NCI-H1694 treated with DMSO at 0.1 percent for 48 hours (cell line): ENCODE measurements at places on chromosomes 12 and 14.
A peak's percentile ranks its signal among the peaks of the same experiment; 100 is the strongest.

DNA sequence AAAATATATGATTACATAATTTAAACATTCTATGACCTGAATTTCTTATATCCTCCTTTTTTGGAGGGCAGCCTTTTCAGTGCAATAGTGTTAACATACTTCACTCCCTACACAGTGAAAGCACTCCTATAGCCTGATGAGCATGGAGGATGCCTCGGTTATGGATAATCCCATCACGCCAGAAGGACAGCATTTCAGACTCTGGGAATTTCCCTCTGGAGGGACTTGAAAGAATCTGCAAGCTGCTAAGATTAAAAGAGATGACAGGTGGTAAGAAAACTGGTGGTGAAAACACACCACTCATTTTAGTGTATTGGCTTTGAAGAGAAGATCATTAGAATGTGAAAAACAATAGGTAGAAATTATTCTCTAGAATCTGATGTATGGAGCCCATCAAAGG is 99.3 kb upstream of the LMNTD1 start:
- no peak for DNase-seq

- DNase-seq, result no peak
Observed at GRCh38 chr12:111178181-111179081, 190.5 kb downstream of the PHETA1 start.

DNA sequence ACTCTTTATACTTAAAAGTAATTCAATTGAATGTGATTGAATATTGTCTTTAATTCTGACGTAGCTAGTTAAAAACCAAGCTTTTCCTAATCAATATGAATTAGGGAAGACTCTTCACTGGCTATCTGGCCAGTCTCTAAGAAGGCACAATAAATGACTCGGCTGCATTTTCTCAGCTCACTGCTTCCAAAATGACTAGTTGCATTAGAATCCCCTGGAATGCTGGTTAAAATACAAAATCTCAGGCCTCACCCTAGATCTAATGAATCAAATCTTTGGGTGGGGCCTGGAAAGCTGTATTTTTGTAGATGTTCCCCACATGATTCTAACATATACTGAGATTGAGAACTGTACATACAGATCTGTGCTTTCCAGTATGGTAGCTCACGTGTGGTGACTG is 242.1 kb downstream of the CHST11 start:
- no peak for DNase-seq

DNA sequence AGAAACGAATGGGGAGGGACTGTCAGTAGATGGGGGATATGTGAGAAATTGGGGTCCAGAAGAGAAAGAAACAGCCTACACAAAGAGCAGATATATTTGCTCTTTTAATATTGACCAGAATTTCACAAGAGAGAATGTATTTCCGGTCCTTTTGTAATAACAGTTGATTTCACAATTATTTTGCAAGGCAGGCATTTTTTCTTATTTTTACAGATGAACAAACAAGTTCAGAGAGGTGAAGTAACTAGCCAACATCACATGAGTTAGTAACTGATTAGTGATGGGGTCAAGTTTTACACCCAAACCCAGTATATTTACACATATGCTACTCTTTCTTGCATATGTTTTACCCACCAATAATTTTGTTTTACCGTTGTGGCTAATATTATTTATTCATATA is 188.2 kb downstream of the NAV3 start:
- DNase-seq, result no peak

GRCh38 chr12:38490941-38491340 is 174.4 kb downstream of the ALG10B start:
- DNase-seq, result no peak

DNA sequence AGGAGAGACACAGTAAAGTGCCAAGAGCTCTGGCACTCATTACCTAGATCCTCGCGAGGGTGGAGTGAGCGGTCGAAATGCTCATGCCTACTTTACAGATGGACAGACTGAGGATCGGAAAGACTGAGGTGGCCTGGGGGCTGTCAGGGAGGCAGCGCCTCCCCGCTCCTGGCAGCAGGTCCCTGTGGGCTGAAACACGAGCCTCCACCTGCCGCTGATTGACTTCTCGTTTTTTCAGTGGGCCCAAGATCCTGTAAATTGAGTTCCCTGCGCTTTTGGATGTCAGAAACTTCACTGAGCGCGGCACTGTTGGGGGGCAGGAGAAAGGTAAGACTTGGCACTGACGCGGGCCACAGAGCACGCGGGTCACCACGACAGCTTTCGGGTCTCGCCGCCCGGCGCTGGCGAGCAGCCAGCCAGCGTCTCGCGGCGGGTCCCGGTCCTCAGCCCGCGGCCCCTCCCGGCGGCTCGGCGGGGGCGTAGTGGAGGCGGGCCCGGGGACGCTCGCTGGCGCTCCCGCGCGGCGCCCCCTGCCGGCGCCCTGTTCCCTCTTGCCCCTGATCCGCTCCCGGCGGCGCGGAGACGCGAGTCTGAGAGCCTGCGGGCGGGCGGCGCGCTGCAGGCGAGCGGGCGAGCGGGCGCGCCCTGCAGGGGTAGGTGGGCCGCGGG is 552 bp upstream of the SCN8A start:
- DNase-seq, result peak; percentile 63

- DNase-seq, result no peak
Observed at GRCh38 chr14:57578801-57579200, 85.1 kb upstream of the CCDC198 start.

- no peak for DNase-seq
Observed at GRCh38 chr12:123757561-123757960, 4.5 kb upstream of the DNAH10 start.

DNA sequence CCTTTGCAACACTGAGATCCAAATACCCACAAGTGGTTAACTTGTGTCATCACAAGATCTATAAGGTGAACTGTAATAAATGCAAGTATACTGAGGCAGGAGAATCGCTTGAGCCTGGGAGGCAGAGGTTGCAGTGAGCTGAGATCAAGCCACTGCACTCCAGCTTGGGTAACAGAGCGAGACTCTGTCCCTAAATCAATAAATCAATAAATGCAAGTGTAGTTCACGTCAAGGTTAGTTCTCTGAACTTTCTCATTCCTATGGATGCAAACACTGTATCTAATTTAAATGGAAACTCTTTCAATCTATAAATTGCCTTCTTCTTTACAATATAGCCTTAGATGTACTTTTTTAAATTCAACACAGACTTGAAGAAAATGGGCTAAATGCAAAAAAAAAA is 3.2 kb downstream of the MAGOHB start:
- no peak for DNase-seq

GRCh38 chr12:9001233-9001632 is 11.9 kb downstream of the KLRG1 start:
- no peak for DNase-seq

- no peak for DNase-seq
Observed at GRCh38 chr14:101226603-101227425, 323.3 kb upstream of the RTL1 start.

- DNase-seq, result no peak
Observed at GRCh38 chr14:62546862-62547474, 498.3 kb downstream of the KCNH5 start.
